ENCODE measurements at places on chromosomes 5 and 9.
A peak's percentile ranks its signal among the peaks of the same experiment; 100 is the strongest.

- DNase-seq, result no peak
Observed at GRCh38 chr5:171488876-171489275, 69.4 kb downstream of the FGF18 start.

DNA sequence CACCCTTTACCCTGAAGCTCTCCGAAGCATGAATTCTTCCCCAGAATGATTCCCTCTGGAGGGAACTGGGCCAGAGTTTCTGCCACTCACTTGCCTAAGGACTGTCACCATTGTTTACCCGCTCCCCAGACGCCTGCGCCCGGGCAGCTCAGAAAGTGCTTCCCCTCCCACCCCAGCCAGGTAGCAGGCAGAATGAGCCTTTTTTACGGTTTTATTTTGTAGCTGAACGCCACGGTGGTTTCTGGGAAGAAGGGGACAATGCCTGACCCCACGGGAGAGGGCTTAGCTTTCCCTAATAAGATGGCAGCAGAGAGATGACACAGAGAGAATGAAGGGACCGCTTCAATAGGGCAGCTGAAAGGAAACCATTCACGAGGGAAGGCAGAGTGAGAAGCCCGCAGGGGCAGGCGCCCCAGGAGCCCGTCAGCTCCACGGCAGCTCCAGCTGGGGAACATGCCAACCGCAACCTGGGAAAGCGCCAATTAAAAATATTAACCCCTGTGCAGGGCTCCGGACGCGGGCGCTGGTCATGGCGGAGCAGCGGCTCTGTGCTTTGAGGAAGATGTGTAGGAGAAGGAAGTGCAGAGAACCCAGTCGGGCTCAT lies 20.4 kb upstream of the NTNG2 start:
- DNase-seq, result peak; percentile 49

- DNase-seq, result no peak
Observed at GRCh38 chr9:128389395-128390149, 18.4 kb downstream of the URM1 start.

DNA sequence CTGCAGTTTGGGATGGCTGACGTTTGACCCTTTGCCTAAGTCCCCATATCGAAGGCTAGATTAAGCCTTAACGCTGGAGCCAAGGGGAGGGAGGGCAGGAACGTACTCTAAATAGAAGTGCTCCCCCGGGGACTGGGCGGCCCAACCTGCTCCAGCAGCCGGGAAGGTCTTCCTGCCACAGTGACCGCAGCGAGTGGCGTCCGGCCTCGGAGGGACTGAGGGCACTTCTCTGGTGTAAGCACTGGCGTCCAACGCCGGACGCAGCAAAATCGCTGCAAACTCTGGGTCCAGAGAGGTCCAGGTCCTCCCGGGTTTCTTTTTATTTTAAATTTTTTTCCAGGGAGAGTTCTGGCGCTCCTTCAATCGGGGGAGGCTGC lies 505 bp upstream of the ACER2 start:
- peak; percentile 49 for DNase-seq

Measured in NCI-H526 (cell line).